ENCODE measurements at places on chromosomes 7 and 10. TPM values are rescaled to one million over a fixed set of nuclear protein-coding genes. Genes with fewer than 3 reads are reported as not detected.

The CYP3A7 gene
- not detected for total RNA-seq

The ITPRID1 gene
- not detected for total RNA-seq

DNA sequence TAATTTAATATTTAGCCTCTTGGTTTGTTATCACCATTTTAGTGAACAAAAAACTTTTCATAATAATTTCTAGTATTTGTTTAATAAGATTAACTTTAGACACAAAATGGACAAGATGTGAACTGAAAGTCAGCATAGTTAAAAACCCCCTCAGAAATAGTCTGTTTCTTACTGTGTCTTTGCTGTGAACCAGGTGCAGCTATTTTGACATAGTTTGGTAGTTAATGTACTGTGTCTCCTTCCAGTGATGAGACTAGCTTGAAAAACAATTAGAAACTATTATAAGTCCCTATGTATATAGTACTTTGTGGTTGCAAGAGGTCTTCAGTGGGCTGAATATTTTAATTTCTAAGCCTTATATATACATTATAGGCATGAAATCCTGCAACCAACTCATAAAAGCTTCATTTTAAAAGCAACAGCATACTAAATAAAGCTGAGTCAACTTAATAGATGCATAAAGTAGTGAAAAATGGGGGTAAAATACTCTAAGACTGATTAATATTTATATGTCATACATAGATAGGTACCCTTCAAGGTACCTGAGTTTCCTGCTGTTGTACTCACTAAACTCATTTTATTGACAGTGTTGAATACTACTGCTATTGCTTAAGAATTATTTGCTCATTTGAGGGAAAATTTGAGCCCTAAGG is 19.2 kb downstream of the DMTF1 start:
- DNase-seq: no peak

The CALML5 gene
- not detected for total RNA-seq

GRCh38 chr10:70285476-70285831 is 1.6 kb upstream of the NPFFR1 start:
- DNase-seq: no peak

GRCh38 chr10:7485244-7485556 is 74.4 kb upstream of the SFMBT2 start:
- peak; percentile 2 for DNase-seq

The PRXL2A gene
- total RNA-seq: 113 TPM

- no peak for DNase-seq
Measured at GRCh38 chr7:108838198-108838597, 268.5 kb downstream of the DNAJB9 start.

GRCh38 chr7:95511716-95512260 is 26.0 kb downstream of the ASB4 start:
- peak; percentile 98 for DNase-seq

DNA sequence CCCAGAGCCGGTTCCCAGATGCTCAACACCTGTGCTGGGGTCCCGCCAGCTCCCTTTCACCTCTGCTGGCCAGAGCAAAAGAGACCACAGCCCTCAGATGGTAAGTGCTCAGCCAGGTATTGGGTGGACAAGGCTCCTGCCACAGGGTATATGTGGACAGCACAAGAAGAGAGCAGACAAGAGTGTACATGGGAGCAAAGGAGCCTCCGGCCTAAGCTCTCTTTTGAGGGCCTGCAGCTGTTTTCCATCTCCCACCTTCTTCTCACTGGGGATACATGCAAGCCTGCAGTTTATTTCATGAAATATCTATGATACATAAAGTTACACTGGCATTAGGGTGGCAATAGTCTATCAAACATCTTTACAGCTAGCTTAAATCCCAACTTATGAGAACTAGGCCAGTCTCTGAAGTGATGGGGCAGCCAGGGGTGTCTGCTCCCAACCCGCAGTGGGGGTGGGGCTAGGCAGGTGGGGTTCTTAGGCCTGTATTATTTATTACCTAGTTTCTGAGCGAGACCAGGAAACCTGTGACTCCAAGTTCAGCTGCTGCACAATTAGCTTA is 50.4 kb upstream of the DDC start:
- DNase-seq: no peak

- DNase-seq: no peak
Measured at GRCh38 chr10:46285300-46285699, 1.5 kb upstream of the ANTXRL start.

The AMPH gene
- total RNA-seq: not detected

- no peak for DNase-seq
Measured at GRCh38 chr7:48452218-48452617, 281.0 kb downstream of the ABCA13 start.

DNA sequence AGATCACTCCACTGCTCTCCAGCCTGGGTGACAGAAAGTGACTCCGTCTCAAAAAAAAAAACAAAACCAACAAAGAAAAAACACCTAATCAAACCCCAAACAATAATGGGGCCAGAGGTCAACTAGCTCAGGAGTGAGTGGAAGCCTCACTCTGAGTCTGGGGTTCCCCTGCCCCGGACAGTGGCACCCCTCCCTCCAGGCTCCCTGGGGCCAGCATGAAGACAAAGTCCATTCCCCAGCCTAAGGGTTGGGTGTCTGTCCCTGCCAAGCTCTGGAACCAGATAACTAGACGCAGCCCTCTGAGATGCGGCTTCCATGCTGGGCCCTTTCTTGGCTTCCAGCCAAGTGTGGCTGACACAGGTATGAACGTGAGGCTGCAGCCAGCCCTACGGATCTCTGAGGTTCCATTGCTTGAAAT is 1.7 kb upstream of the FUOM start:
- no peak for DNase-seq

The NT5C2 gene
- 35.5 TPM for total RNA-seq

- DNase-seq: no peak
Measured at GRCh38 chr7:22944022-22944421, 69.9 kb downstream of the HYCC1 start.

The TMEM209 gene
- total RNA-seq: 34.0 TPM

- peak; percentile 58 for DNase-seq
Measured at GRCh38 chr7:22833957-22834356, 11.3 kb upstream of the TOMM7 start.

GRCh38 chr10:420154-421121 is 269.0 kb downstream of the DIP2C start:
- no peak for DNase-seq

The HOXA2 gene
- total RNA-seq: 0.21 TPM

- DNase-seq: no peak
Measured at GRCh38 chr7:112596260-112596659, 115.5 kb downstream of the LSMEM1 start.

The CCL24 gene
- not detected for total RNA-seq

DNA sequence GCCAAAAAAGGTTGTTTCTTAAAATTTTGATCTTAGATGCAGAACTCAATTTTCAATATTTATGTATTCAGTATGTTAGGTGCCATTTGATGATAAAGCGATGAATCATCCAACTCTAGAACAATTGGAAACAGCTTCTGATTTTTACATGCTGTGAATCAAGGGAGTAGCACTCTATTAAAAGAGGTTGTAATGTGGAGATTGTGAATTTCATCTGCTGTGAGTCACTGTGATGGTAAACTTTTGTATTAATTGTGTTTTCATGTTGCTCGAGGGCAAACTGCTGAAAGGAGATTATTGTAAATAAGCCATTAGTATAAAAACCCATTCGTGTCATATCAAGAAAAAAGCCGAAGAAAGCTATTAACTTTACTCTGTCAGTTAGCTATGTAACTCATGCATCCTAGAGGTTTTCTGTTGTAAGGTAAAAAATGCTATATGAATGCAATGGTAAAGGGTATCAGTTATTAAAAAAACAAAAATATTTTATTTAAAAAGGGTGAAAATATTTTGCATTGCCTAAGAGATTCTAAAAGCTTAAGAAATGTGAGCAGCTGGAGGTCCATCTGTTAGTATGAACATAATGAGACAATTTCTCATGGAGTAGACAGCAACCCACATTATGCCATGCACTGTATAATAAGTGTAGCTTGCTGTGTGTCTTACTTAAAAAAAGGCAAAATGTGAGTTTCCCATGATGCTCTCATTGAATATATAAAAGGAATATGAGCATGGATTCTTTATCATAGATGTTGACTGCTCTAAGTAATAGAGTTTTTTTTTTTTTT is 511.0 kb upstream of the PCDH15 start:
- DNase-seq: no peak

The KNDC1 gene
- 0.34 TPM for total RNA-seq

DNA sequence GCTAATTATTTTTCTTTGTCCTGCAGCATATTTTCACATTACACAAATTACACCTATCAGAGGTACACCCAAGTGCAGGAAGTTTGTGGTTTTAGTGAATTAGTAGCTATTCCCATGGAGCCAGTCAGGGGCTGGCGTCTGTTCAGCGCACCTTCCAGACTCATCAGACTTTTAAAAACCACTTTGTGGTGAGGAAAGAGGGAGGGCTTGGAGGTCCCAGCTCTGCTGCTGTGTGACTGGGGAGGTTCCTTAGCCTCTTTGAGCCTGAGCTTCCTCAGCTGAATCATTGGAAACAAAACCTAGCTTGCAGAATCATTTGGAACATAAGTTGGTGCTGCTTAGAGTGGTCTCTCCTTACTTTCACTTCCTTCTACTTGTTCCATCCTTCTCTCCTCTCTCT is 175.4 kb downstream of the SORCS3 start:
- DNase-seq: no peak

The PODXL gene
- total RNA-seq: 4.6 TPM

DNA sequence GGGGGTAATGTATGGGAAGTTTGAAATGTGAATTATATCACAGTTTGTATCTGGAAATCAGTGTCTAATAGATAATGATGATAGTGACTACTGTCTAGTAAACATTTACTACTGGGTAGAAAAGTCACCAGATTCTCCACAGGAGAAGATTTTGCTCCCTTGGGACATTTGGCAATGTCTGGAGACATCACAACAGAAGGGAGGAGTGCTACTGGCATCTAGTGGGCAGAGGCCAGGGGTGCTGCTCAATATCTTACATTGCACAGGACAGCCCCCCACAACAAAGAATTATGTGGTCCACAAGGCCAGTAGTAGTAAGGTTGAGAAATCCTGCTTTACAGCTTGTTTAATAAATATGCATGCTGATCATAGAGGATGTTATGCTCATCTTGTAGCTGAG is 92.3 kb upstream of the PRPS1L1 start:
- DNase-seq: peak; percentile 86

DNA sequence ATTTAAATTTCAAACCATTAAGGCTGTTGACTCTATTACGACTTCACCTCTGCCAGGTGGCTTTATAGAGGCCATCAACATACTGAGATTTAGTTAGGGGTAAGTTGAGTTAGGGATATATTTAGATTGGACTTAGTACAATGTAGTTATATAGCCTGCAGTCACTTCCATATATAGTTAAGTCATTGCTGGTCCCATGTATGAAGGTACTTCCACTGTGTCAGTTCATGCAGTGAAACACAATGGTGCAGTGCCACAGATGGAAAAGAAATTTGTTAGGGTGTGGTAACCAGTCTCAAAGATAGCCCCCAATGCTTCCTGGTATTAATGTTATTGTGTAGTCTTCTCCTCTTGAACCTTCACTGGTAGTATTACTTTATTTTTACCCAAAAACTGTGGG is 12.6 kb upstream of the TSPAN13 start:
- no peak for DNase-seq

The PTER gene
- total RNA-seq: 21.5 TPM

DNA sequence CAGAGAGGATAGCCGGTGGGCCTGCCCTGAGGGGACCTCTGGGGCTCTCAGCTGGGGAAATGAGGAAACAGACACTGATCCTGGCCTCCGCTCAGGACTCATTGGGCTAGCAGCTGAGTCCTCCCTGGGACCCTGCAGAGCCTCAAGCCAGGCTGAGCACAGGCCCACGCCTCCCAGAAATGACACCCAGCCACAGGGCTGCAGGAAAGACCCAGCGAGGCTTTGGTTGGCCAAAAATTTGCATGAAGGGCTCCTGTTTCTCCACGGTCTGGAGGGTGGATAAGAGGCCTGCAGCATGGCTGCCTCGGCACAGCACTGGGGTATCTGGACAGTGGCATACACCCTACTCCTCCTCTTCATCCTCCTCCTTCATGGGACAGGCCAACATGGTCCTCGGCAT is 60.4 kb downstream of the ZNF33B start:
- DNase-seq: no peak

The TFR2 gene
- 0.29 TPM for total RNA-seq

DNA sequence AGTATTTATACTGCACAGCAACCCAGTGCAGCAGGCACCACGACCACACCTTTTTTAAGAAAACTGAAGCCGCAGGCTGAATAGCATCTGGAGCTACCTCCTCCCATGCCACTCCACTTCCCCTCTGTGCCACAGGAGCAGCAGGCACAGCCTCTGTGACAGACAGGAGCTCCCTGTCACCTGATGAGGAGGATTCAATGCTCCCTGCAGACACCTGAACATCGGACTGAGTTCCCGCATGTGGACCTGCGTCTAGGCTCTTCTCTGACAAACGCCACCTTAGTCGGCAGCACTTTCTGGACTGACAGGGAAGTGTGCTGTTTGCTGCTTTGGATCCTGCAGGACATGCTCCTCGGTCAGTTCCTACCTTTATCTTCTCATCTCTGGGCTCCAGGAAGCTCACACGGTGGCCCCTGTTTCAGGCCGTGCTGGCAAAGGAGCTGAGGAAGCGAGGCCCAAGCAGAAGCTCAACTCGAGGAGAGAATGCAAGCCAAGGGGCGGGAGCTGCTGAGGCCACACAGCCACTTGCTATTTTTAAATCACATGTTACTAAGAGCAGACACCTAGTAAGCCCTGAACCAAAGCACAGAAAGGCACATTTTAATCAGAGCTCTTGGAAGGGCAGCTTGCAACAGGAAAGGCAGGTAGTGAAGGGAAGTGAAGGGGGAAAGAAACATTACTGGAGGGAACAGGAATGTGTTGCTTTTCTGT is 56.6 kb downstream of the VOPP1 start:
- DNase-seq: no peak

DNA sequence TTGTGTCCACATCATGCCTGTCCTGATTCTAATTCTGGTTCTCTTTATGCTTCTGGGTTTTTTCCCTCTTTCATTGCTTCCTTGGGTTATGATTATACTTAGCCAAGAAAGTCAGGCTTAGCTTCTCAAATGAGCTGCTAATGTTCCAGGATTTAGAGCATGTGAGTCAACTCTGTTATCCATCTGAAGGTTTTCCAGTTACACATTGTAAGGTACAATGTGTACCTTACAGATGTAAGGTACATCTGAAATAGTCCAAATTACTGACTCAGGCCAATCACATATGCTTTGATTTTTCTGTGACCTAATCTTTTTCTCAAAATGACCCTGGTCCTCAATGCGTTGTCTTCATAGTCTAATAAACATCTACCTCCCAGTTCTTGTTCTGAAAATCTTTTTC is 13.3 kb upstream of the MIOS start:
- no peak for DNase-seq
